ENCODE measurements at places on chromosomes 12 and 14.

- no peak for DNase-seq
These were observed 40.3 kb downstream of the CEP128 start for GRCh38 chr14:80901260-80901659.

DNA sequence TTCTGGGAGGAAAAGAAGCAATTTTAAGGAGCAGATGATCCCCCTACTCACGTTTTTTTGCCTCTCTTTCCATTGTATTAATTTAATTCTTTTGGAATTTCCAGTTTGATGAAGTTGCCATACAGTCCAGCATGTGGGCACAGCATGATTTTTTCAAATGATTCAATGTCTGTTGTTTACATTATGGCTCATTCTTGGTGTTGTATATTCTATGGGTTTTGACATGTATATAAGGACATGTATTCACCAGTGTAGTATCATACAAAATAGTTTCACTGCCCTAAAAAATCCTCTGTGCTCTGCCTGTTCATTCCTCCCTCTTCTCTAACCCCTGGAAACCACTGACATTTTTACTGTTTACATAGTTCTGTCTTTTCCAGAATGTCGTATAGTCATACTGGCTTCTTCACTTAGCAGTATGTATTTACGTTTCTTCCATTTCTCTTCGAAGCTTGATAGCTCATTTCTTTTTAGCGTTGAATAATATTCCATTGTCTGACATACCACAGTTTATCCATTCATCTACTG, 13.3 kb upstream of the KLHDC2 start:
- no peak for DNase-seq

DNA sequence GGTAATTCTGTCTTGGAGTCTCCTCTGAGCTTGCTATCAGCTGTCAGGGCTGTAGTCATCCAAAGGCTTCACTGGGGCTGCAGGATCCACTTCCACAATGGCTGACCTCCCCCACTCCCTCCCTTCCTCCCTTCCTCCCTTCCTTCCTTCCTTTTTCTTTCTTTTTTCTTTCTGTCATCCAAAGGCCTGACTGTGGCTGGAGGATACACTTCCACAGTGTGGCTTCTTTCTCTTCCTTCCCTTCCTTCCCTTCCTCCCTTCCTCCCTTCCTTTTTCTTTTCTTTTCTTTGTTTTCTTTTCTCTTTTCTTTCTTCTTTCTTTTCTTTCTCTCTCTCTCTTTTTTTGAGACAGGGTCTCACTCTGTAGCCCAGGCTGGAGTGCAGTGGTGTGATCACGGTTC, 30.6 kb downstream of the ARF6 start:
- DNase-seq: no peak

GRCh38 chr12:99389751-99390150, 257.8 kb upstream of the GARIN6 start:
- no peak for DNase-seq

DNA sequence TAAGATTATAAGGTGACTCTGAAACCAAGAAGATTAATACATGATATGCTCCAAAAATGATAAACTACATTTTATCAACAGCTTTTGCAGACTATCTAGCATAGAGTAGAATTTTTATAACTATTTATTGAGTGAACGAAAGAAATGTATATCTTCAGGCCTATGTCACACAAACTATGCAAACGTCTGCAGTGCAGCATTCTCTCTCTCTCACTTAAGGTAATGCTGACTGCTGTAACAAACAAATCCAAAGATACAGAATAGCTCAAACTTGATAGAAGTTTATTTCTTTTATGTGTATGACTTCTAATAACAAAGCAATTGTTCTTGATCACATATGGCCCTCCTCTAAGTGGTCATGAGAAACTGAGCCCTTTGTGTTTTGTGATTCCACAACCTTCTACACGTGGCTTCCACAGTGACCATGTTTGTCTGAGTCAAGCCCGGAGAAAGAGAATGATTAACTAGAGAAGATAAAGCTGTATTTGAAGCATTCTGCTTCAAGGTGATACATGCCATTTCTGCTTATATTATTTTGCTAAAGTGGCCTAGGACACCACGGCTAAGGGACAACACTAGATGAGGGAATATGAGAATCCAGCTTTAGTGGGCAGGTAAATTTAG, 1352.7 kb upstream of the TMEM132C start:
- DNase-seq: no peak

GRCh38 chr12:6927379-6928021, at the start of gene ATN1:
ATN1 (plus strand) TSS chr12:6927959; CDS start chr12:6934002, 6,043 bp downstream.
- no peak for DNase-seq

GRCh38 chr12:2364631-2365051, 311.9 kb downstream of the CACNA1C start:
- DNase-seq: no peak

GRCh38 chr14:54650331-54650958, 83.5 kb downstream of the SAMD4A start:
- DNase-seq: peak; percentile 58

DNA sequence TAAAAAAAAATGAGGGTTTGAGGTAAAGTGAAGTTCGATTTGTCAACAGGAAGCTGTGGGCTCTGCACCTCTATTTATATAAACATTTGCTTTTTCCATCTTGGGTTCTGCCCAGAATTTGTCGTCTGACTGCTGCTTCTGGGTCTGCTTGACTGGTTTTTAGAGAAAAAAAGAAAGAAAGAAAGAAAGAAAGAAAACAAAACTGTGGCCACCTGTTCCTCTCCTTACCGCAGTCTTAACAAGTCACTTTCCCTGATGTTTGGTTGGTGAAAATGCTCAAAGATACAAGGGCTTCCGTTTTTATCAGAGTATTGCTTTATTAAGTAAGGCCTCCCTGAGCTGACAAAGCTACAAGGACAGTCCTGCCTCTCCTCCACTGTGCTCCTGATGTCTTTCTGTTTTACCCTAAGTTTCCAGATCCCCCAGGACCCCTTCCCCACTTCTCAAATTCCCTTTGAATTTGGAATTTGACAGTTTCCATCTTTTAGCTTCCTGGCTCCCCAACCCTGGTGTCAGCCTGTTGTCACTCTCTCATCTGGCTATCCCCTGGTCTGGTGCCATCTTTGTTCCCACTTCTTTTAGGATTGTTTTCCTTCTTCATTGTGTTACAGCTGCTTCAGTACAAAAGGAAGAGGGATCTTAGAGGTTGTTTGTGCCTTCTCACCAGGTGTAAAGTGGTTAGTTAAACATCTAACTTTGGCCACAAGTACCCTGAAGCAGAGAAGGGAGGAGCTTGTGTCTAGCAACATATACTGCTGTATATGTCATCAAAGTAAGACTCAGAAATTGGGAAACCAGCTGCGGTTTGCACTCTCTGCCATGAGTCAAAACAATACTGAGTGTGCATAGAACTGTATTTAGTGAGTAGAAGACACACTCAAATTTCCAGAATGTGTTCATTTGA, 18.0 kb downstream of the MFAP5 start:
- DNase-seq: no peak

GRCh38 chr12:69987579-69988091, 162.6 kb downstream of the MYRFL start:
- DNase-seq: peak; percentile 85

DNA sequence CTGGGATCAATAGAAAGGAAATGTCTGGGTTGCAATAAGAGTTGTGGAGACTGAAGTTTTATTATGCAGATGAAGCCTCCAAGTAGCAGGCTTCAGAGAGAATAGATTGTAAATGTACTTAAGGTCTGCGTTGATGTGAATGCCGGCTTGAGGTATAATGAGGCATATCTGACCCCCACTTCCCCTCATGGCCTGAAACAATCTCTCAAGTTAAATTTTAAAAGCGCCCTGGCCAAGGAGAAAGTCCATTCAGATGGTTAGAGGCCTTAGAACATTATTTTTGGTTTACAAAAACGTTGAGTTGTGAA, 28.3 kb upstream of the HIGD1C start:
- DNase-seq: no peak

All from HFF-Myc (cell line).